ENCODE measurements at places on chromosomes 1 and 21.

DNA sequence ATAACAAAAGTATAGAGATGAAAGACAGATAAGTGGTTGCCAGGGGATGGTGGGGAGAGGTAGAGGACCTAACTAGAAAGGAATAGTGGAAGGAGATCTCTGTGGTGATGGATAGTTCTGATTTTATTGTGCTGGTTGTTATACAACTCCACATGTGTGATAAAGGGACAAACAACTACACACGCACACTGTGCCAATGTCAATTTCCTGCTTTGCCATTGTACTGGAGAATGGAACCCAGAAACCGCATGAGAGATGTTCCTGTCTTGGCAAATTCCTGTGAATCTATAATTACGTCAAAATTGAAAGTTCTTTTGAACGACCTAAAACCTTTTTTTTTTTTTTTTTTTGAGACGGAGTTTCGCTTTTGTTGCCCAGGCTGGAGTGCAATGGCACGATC, 11.0 kb downstream of the TNFRSF9 start:
- DNase-seq = no peak

DNA sequence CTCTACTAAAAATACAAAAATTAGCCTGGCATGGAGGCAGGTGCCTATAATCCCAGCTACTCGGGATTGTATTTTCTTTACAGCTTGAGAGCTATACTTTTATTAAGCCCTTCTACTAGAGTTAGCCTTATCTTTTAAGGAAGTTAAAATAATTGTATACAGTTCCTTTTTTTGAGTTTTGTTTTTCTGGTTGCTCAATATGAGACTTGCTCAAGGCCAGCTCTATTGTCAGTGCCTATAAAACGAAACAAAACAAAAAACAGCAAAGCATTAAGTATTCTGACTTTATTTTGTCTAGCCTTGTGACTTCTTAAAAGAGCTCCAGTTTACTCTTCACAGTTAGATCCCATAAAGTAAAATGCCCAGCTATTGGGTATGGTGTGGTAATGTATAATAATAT, 17.2 kb downstream of the PKN2 start:
- no peak for DNase-seq

- DNase-seq = no peak
Measured at GRCh38 chr1:77829851-77830250, 50.4 kb downstream of the MIGA1 start.

DNA sequence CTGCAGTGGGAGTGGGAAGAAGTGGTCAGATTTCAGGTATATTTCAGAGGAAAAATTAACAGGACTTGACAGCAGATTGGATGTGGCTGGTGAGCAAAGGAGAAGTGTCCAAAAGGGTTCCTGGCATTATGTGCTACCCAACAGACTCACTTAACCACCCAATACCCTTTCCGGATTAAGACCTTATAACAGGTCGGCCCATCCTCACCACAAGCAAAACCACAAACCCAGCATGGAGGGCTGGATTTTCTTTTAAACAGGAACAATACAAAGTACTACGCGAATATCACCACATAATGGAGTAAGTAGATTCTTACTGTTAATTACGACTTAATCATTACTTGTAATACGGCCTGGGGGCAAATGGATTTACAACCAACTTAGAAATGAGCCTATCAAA, 59.2 kb downstream of the WDR64 start:
- no peak for DNase-seq

DNA sequence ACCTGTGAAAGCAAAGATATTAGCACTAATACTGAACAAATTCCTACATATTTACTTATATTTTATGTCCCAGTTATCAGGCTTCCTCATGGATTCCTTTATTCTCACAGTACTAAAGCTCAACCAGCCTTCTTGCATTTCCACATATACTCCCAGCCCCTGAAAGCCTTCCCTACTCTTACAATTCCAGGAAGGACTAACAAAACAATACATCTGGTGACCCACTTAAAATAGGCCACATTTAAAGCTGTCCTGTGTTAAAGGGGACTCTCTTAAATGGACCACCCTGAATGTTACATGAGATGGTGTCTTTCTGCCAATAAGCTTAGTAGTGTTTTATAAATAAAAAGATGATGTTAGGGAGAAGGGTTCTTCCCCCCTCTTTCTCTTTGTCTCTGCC, 54.4 kb downstream of the NTMT2 start:
- DNase-seq = no peak

DNA sequence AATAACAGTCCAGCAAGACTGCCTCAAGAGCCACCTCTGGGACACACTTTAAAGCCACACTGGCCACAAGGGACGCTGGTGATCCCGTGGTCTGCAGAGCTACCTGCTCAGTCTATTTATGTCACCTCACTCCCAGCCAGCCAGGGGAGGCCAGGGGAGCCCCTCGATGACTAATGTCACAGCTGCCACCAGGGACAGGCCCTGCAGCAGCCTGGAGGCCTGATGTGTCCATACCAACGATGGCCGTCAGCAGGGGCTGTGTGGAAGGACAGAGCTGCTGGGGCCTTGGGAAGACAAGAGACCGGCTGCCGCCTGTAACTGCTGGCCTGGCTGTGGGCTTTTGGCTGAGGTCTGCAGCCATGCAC, 71.0 kb downstream of the SIK1 start:
- DNase-seq = no peak

GRCh38 chr21:31686272-31686915, 26.9 kb downstream of the SOD1 start:
- DNase-seq = no peak

GRCh38 chr1:31643976-31644559, 608 bp downstream of the PEF1 start:
- no peak for DNase-seq

DNA sequence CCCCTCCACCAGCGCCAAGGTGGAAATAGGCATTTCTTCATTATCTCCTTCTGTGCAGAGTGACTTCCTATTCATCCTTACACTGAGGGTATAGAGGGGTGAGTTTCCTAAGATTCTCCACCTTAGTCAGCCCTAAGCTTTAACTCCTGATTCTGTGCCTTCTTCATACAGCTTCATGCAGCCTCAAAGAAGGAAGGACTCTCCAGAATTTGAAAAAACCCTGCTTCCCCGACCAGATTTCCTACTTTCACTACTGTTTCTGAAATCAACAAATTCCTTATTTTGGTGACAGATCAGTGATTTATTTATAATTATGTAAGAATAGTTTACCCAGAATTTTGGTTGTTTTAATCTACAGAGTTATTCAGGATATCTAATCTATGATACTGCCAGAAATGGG, 28.6 kb downstream of the GFI1 start:
- DNase-seq = no peak

GRCh38 chr1:66245691-66246090, 288.3 kb upstream of the SGIP1 start:
- no peak for DNase-seq

DNA sequence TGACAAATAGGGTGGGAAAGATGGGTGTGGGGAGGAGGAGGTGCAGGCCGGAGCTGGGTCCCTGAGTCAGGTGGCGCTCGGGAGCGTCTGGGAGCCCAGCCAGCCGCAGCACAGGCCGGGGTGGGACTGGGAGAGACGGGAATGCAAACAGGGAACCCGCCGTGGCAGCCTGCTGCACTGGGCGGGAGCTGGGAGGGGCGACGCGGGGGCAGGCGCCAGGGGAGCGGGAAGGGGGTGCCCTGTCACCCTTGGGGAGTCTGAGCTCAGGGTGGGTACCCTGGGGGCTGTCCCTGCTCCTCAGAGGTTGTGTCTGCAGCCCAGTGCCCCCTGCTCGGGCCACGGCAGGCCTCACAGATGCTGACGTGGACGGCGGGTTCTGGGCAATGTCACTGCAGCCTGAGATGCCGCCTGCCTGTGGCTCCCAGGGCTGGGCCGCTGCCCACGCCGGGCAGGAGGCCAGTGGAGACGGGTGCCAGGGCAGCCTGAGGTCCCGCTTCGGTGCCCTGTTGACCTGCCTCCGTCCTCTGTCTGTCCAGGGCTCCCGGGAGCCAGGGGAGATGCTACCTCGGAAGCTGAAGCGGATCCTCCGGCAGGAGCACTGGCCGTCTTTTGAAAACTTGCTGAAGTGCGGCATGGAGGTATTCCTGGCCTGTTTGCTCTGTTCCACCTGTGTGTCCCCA, 16.6 kb upstream of the LRRC3 start:
- no peak for DNase-seq

- no peak for DNase-seq
Measured at GRCh38 chr1:165057956-165058355, 298.6 kb downstream of the LMX1A start.

DNA sequence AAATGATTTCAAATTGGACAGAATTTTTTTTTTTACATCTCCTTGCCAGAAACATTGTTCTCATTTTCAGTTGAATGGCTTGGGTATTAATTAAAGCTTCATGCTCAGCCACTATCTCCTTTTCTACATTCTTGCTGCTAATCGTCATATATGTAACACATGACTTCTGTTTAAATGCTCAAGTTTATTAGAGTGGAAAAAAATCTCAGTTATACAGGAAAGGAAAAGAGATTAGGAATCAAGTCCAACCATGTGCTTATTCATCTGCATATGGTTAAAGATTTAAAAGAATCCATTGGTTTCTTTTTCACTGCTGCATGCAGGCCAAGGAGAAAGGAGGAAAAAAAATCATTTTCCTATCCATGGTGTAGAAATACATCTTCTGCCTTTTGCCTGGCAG, 47.3 kb upstream of the CNN3 start:
- no peak for DNase-seq

- DNase-seq = no peak
Measured at GRCh38 chr1:20336105-20336605, 45.5 kb downstream of the VWA5B1 start.

GRCh38 chr1:236565530-236565929, 38.8 kb downstream of the HEATR1 start:
- DNase-seq = no peak

- DNase-seq = no peak
Measured at GRCh38 chr1:207331354-207332313, 10.2 kb downstream of the CD55 start.

- peak; percentile 54 for DNase-seq
Measured at GRCh38 chr1:214566158-214567104, 15.0 kb upstream of the PTPN14 start.

DNA sequence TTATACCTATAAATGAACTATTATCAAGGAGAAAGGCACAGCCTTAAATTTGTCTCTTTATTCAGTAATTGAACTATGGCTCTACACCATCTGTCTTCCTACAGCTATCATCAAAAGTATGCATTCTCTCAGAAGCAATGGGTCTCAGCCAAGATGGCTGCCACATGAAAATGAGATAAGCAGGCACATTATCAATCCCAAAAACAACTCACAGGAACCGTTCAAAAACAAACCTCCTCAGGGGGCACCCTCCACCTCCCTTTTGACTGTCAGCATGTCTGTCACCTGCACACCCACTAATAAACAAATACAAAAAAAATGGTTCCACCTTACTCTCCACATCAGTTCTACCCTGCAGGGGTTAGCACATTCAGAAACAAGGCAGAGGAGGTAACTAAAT, 23.6 kb downstream of the KIAA0319L start:
- DNase-seq = no peak

GRCh38 chr1:234111458-234112142, 207.1 kb downstream of the SLC35F3 start:
- DNase-seq = peak; percentile 51

DNA sequence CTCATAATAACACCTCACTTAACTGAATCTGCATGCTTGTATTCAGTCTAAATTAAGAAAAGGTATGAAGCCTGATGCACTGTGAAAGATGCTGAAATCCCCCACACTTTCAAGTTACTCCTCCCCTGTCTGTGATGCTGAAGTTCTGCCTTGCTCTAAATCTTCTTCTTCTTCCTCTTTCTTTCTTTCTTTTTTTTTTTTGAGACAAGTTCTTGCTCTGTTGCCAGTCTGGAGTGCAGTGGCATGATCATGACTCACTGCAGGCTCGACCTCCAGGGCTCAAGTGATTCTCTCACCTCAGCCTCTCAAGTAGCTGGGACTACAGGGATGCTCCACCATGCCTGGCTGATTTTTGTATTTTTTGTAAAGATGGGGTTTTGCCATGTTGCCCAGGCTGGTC, 231.0 kb upstream of the B3GALT2 start:
- peak; percentile 61 for DNase-seq

GRCh38 chr21:39840373-39841097, 26.7 kb upstream of the PCP4 start:
- no peak for DNase-seq

- DNase-seq = no peak
Measured at GRCh38 chr1:45259053-45259452, 52.6 kb upstream of the ZSWIM5 start.

DNA sequence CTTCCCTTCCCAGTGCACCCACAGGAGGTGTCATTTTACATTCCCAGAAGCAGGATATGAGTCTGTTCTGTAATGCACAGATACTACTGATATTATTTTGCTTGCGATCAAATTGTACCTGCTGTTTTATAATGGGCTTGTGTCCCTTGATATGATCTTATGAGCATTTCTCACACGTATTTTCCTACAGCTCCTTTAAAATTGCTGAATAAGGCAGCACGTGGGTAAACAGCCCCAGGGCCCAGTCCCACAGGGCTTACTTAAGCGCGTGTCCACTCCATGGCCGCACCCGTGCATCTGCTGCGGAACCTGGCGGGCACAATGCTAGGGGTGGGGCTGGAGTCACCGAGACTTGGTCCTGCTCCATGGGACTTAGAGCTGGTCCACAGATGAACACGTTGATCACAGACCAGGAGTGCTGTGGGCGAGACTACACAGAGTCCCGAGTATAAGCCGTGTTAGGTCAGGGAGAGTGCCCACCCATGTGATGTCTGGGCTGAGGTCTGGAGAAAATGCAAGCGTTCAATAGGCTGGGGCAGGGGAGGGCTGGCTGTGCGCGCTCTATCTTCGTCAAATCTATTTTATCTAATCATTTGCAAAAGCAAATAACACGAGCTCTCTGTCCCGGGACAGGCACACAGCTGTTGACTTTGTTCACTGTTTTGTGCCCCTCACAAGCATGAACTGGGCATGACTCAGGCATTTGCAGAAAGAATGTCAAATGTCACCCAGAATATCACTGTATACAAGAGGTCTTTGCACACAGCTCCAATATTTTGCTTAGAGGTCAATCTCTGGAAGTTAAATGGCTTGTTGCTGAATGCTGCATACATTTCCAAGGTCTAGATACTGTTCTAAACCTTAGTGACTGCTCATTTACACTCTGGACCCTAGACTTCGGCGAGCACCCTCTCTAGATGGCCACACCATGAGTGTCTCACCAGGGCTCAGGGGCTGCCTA, 119.3 kb downstream of the CRYAA start:
- DNase-seq = no peak

DNA sequence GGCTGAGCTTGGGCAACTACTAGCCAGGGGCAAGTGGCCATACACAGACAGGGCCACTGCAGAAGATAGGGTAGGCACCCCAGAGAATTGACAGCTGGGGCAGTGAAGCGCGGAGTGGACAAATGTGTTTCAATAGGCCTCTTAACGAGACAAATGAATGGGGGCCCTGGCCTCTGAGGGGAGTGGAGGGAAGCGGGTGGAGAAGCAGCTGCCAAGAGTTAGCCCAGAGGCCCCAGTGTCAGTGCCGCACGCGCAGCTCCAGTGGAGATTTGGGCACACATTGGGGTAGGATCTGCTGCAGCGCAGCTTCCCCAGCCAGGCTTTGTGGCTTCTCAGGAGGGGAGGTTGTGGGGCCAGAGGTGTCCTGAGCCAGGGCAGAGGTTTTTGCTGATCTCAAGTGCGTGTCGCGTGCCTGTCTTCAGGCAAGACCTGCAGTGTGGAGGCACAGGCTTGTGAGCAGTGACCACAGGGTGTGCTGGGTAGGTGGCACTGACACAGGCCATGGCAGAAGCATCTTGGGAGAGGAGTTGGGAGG, 16.9 kb downstream of the PTPRF start:
- DNase-seq = no peak

GRCh38 chr21:27681841-27682240, 715.0 kb upstream of the ADAMTS5 start:
- DNase-seq = no peak

Data from A172 (cell line).